Activated naive CD4-positive, alpha-beta T cell treated with anti-CD3 and anti-CD28 coated beads, Interleukin-2, amount 50 U/mL, for 72 hours (primary cell): ENCODE measurements at places on chromosomes 12 and 14. TPM values are rescaled to one million over a fixed set of nuclear protein-coding genes. Genes with fewer than 3 reads are reported as not detected.

DNA sequence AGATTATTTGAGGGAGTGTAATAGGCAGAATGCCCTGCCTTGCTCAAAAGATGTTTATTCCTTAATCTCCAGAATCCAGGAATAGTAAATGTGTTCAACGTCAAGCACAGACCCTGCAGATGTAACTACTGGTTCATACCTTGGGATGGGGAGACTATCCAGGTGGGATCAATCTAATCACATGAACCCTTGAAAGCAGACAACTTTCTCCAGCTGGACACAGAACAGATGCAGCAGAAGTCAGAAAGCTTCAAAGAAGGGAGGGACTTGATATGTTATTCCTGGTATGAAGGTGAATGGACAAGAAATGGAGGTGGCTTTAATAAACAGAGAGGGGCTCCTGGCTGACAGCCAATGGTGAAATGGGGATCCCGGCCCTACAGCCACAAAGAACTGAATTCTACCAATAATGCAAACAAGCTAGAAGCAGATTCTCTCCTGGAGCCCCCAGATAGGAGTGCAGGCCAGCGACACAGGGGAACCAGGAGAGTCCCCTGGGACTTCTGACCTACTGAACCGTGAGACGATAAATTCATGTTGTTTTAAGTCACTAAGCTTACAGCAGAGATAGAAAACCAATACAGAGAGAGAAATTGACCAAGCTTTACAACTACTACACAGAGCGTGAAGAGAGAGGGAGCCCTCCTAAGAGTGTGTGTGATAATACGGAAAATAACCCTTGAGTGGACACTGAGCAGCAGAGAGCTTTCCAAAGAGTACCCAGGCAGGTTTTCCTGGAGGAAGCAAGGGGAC, 133.5 kb upstream of the TMEM132C start:
- no peak for DNase-seq

Gene CMA1
- total RNA-seq: not detected

DNA sequence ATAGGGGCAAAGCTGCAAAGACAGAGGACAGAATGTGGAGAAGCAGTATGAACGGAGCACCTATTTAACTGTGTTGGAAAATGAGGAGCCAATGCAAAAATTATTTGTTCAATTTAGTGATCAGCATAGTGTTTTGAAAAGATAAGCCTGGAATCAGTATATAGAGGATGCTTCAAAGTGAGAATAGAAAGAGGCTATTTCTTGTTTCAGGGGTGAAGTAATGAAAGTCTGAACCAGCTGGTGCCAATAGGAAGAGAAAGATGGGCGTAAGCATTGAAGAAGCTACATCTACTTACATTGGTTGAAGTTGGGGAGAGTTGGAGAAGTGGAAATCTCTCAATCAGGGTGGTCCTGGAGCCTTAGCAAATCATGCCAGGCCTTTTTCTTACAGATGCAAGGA, 77.3 kb upstream of the SLC38A4 start:
- no peak for DNase-seq

DNA sequence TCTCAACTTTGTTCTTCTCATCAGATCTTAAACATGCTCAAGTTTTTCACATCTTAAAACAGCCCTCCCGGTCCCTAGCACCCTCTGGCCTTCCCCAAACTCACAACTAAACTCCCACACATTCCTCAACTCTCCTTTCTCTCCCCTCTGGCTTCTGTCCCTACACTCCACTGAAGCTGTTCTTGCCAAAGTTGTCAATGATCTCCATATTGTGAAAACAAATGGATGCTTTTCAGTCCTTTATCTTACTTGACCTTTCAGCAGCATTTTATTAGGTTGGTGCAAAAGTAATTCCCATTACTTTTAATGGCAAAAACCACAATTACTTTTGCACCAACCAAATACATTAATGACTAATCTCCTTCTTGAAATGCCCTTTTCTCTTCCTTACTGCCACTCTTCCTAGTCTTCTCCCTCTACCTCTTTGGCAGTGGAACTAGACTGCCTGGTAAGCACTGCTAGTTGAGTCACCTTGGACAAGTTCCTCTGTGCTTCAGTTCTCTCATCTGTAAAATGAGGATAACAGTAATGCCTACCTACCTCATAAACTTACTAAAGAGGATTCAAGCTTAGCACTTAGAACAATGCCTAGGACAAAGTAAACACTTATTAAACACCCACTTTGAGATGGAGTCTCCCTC, 16.0 kb downstream of the CERS5 start:
- DNase-seq: no peak

Gene KCNK10
- not detected for total RNA-seq

Gene ANO2
- not detected for total RNA-seq

DNA sequence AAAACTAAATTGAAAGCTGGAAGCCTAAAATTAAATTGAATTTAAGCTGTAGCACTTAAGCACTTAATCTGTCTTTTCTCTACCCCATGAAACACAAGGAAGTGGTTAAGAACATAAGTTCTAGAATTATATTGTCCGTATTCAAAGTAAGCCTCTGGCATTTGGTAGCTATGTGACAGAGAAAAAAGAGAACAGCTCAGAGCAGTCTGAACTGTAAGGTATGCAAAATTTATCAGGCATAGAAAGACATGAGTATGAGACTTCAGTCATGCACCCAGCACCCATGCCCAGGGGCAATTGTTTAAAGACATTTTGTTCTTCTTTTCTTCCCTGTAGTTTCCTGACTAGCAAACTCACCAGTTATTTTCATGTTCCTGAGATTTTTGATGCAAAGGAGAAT, 116.7 kb downstream of the KCNMB4 start:
- DNase-seq: no peak

- DNase-seq: no peak
Measured at GRCh38 chr12:111942557-111942956, 70.4 kb downstream of the TMEM116 start.

Gene HELB
- total RNA-seq: 29.4 TPM

Gene FICD
- total RNA-seq: 2.3 TPM

Gene IFNG-AS1
- total RNA-seq: 1.9 TPM

Gene CCDC38
- 0.16 TPM for total RNA-seq

- DNase-seq: no peak
Measured at GRCh38 chr14:82999802-83000201, 1466.1 kb upstream of the SEL1L start.
